Activated T-helper 2 cell treated with anti-CD3 and anti-CD28 coated beads, Interferon-gamma antibody, Interleukin-2, Interleukin-4, amounts not matched to agents 10 μg/mL and 5 μg/mL and 100 μg/mL, durations not matched to agents 14 hours and 24 hours and 36 hours (primary cell): ENCODE measurements at places on chromosomes 4 and X.

DNA sequence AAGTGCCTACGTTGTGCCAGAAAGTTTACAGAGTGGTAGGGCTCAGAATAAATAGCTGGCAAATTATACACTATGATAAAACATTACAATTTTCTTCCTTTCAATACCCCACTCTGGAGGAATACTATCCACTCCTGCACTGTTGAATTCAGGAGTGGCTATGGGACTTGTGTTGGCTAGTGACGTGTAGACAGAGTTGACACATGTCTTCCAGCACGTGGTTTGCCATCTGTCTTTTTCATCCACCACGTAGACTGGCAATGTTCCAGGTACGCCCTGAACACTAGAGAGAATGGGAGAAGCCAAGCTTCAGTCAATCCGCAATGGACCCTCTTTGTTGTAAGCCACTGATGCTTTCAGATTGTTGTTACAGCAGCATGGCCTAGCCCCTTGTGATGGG, 168.8 kb upstream of the RBPJ start:
- no peak for DNase-seq

GRCh38 chr4:13968723-13969122, 341.2 kb upstream of the BOD1L1 start:
- DNase-seq, result no peak

DNA sequence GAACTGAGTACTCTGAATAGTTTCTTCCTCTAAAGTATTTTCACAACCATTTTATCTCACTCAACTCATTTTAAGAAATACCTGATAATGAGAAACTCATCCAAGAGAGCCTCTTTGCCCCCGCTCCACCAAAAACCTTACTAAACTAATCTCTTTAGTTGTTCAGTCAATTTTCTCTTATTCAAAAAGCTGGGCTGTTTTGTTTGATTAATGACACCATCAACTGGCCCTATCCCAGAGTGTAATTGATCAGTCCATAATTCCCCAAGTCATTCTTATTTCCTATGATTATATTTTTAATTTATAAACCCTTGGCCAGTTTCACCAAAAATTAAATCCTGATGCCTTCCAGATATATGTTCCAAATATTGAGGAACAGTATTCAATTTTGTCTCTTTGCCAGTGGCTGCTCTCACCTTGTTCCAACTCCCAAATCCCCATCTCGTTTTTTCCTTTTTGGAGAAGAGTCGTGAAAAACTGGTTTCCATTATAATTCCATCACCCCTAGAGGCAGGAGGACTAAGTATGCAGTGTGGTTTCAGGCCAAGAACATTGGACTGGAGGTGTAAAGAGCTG, 10.4 kb downstream of the LIMCH1 start:
- DNase-seq, result no peak

DNA sequence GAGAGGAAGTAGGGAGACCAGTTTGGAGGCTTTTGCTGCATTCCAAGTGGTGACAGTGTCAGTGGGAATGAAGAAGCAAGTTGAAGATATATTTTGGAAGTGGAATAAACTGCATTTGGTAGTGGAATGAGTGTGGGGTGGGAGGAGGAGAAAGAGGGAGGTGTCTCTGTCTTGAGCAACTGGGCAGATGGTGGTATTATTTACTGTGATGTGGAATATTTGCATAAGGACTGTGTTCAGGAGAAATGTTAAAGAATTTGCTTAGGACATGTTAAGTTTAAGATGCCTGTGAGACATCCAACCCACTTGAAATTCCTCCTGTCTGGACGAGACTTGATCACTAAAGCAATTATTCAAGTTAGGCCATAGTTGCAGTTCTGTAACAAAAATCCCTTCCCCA, 448.9 kb upstream of the AMOT start:
- no peak for DNase-seq

GRCh38 chr4:126058596-126058995, 743.8 kb downstream of the FAT4 start:
- DNase-seq, result no peak
